Stimulated activated CD8-positive, alpha-beta memory T cell treated with anti-CD3 and anti-CD28 coated beads, Interleukin-4, amount 100 ng/mL, for 1 hour (primary cell): ENCODE measurements at places on chromosomes 7 and 10.

- DNase-seq = no peak
These were observed 285.6 kb downstream of the HGF start for GRCh38 chr7:81484261-81484660.

GRCh38 chr10:68154211-68154497 lies 44.9 kb downstream of the MYPN start:
- no peak for DNase-seq

DNA sequence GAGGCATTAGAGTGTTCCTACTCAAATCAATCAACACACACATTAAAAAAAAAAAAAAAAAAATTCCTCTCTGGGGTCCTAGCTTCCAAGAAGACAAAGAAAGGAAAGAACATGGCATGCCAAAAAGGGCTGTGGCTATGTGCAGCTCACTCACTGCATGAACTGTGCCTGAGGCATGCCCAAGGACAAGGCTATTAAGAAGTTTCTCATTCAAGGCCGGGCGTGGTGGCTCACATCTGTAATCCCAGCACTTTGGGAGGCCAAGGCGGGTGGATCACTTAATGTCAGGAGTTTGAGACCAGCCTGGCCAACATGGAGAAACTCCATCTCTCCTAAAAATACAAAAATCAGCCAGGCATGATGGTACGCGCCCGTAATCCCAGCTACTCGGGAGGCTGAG lies 41.9 kb upstream of the PPP3CB start:
- no peak for DNase-seq

DNA sequence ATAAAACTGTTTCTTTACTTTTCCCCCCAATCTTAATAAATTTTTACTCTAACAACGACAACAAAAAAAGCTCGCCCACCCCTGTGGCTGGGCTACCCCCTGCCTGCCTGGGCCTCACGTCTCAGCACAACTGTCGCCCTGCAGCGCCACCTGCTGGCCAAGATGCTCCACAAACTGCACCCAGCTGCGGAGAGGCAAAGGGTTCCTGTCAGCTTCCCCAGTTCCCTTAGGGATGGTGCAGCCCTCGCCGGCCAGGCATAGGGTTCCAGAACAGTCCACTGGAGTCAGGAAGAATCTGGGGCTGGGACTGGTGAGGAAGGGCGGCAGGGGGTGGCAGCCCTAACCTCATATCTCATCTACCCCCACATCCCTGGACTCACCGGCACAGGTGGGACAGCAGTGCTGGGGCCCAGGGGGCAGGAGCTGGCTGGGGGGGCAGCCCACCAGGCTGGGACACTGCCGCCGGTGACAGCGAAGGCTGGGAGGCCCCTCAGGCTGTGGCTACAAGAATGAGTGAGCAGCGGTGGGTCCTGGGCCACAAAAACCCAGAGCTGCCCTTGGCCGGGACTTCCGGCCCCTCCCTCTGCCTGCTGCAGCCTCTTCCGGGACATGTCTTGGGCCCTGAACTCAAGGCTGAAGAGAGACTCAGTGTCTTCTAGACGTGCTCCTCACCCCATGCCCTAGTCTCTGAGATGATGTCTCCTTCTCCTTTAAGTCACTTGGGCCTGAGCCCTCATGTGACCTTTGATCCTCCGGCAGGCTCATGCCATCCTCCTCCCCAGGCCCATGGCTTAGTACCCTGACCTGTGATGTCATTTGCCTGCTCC lies 21.2 kb downstream of the ATP6V1F start:
- peak; percentile 80 for DNase-seq

DNA sequence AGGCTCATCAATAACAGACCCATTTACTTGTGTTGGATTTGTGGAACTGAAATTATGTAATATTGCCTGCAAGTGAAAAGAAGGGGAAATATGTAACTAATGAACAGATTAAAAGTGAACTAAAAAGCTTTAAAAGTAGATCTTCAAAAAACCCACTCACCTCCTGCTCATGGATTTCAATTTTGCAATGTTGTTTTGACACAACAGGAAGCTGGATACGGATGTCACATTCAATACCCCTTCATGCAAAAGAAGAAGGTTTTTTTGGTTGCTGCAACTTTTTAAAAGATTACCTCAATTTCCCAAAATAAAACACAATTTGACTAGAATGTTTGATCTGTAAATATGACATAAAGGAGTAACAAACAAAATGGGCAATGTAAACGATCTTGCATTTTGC lies 3.3 kb downstream of the MKI67 start:
- DNase-seq = no peak

GRCh38 chr10:124301736-124302135 lies 117.0 kb downstream of the OAT start:
- DNase-seq = no peak

- no peak for DNase-seq
These were observed 445.7 kb upstream of the C7orf33 start for GRCh38 chr7:148144827-148145226.

DNA sequence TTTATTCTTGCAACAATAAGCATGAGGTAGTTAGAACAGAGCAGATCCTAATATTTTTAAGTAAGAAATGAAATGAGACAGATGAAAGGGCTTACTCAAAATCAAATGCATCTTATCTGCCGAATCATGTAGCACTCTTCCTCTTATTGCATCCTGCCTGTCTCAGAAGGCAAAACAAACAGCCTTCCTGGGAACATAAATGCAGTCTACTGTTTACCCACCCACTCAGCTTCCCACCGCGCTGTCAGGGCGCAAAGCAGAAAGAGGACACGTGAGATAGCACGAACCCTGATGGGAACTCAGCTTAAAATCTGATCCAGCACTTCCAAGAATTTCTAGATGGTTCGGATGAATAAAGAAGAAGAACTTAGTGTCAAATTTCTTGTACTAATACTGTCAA lies 114.4 kb upstream of the CDK1 start:
- DNase-seq = no peak

GRCh38 chr7:127628445-127628844 lies 10.5 kb upstream of the PAX4 start:
- no peak for DNase-seq

GRCh38 chr10:97875391-97875790 lies 25.7 kb downstream of the GOLGA7B start:
- DNase-seq = no peak

DNA sequence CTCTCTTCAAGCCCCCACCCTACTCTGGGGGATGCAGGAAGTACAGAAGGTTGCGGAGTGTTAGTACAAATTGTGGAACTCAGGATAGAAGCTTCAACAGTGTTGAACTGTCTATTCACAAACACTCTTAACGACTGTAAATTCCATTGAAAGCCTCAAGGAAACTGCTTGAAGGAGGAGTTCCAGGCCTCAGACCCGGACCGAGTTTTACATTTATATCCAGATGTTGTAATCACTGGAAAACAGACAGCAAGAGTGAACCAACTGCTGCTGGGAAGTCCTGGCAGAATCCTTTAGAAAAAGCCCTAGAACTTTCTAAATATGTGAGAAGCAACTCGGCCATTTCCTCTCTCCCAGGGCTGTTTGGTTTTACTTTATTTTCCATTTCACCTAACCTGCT lies 84.1 kb upstream of the LRRC18 start:
- DNase-seq = no peak

DNA sequence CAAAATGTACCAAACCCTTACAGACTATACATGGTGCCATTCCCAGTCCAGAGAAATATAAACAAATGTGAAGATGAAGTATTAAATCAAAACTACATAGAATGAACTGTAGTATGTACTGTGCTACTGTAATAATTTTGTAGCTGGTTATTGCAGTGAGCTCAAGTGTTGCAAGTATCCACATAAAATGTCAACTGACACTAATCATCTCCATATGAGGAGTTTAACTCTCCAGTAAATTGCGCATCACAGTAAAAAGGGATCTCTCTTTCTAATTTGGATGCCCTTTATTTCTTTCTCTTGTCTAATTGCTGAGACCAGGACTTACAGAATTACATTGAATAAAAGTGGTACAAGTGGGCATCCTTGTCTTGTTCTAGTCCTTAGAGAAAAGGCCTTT lies 165.5 kb downstream of the CPED1 start:
- DNase-seq = no peak

- DNase-seq = no peak
These were observed 44.5 kb upstream of the PIP4K2A start for GRCh38 chr10:22758867-22759266.

DNA sequence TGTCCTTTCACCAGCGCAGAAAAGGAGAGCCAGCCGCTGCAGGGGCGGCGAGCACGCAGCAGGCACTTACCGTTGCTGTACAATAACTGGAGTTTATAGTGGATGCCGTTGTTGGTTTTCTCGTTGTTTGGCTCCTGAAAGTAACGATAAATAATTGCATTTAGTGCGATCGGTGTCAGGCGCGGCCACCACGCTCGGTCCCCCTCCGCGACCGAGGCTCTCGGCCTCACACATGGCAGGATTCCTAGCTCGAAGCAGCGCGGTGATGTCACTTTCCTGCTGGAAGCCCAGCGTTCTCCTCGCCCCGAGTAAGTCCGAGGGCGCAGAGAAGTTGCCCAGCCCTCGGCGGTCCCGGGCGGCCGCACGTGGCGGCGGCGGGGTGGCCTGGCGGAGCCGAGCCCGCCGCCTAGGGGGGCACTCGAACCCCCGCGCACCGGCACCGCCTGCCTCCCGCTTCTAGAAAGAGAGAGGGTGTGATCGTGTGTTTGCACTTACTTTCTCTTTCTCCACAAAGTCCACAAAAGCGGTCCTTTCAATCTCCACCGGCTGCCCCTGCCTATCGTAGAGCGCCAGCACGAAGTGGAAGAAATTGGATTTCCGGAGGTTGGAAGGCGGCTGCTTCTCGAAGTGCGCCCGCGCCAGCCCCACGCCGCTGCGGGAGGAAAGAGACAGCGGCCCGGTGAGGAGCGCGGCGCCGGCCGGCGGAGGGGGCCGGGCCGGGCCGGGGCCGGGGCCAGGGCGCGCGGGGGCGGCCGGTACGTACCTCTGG lies 1.0 kb downstream of the EBF3 start:
- no peak for DNase-seq

DNA sequence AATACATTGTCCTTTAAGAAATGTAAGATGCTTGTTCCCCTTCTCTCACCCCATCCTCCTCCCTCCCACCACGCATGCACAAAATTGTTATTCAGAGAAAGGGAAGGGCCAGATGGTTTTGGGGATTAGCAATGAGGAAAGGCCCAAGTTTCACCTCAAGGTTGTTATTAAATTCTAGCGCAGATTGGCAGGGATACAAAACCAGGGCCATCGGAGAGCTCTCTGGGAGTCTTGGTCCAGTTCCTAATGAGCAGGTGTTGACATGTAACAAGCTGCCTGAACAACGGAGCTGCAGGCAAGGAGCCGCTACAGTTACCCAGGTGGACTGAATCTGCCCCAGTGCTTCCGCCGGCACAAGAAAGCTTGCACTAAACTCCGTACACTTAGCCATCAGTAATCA lies 9.7 kb upstream of the ANK3 start:
- no peak for DNase-seq

DNA sequence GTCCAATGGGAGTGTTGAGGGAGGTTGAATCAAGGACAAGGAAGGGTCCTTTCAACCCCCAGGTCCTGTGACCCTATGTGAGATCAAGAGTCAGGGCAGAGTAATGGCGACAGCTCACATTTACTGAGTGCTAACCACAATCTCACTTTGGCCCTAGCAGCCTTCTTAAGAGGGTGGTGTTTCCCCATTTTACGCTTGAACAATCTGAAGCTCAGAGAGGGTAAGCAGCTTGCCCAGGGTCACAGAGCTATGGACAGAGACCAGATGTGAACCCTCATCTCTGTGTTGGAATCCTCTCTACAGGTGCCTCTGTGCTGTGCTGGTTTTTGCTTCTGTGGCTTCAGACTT lies 102.0 kb downstream of the GRK5 start:
- no peak for DNase-seq

DNA sequence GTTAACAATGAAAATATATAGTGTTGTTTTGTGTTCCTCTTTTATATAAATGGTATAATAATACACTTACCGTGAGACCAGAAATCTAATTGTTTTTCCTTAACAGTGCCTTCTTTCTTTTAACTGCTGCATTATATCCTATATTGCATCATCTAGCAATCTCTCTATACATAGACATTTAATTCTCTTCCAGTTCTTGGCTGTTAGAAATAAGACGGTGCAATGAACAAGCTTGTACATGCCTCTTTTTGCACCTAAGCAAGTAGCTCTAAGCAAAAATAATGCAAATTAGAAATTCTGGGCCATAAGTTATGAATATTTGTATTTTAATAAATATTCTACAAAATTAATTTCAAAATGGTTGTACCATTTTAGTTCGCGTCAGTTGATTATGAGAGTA lies 55.9 kb upstream of the AHR start:
- no peak for DNase-seq

GRCh38 chr7:129356176-129356575 lies 78.1 kb upstream of the STRIP2 start:
- no peak for DNase-seq

GRCh38 chr10:53222806-53223205 lies 450.2 kb upstream of the MBL2 start:
- DNase-seq = no peak

DNA sequence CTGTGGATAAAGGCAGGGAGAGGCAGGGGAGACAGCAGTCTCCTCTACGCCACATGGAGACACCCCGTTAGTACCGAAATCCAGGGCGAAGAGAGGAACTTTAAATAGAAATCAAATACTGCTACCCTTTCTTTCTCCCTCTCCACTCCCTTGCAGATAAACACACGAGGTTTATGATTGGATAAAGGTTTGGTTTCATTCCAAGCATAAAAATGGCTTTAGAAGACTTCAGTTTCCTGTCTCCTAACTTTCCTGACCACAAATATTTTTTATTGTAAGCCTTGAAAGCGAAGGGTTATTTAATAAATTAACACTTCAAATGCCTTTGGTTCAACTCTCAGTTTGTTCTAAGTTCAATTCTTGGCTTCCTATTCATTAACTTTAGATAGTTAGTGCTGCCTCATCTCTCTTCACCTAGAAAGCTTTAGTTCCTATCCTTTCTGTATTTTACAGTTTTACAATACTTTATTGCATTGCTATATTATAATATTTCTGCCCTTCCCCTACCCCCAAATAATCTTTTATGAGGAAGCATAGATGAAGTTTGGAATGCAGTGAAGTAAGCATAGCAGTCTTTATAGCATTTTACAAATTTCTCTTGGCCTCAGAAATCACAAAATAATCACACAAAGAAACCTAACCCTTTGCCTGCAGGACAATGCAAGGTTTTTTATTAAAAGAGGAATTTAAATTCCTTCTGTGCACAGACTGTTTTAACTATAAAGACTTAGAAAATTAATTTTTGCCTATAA lies 31.5 kb upstream of the ARID5B start:
- DNase-seq = no peak

DNA sequence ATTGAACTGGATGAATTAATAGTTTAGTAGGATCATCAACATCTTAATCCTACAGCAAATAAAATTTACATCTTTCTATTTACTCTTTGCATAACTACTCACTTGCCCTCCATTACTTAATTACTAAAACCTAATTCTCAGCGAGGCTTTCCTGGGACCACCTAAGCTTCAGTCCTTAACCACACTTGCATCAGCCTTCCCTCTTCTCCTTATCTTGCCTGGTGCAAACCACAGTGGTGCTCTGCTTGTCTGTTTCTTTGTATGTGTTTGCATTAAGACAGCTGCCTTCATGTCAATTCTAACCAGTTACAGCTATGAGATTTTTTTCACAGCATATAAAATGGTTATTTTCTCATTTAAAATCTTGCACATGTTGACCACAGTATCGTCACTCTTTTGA lies 72.6 kb upstream of the ZNF92 start:
- no peak for DNase-seq

- no peak for DNase-seq
These were observed 295.9 kb downstream of the PTEN start for GRCh38 chr10:88159127-88159829.
